Activated CD8-positive, alpha-beta memory T cell treated with anti-CD3 and anti-CD28 coated beads for 1 hour (primary cell): ENCODE measurements at places on chromosomes 7 and 10.

DNA sequence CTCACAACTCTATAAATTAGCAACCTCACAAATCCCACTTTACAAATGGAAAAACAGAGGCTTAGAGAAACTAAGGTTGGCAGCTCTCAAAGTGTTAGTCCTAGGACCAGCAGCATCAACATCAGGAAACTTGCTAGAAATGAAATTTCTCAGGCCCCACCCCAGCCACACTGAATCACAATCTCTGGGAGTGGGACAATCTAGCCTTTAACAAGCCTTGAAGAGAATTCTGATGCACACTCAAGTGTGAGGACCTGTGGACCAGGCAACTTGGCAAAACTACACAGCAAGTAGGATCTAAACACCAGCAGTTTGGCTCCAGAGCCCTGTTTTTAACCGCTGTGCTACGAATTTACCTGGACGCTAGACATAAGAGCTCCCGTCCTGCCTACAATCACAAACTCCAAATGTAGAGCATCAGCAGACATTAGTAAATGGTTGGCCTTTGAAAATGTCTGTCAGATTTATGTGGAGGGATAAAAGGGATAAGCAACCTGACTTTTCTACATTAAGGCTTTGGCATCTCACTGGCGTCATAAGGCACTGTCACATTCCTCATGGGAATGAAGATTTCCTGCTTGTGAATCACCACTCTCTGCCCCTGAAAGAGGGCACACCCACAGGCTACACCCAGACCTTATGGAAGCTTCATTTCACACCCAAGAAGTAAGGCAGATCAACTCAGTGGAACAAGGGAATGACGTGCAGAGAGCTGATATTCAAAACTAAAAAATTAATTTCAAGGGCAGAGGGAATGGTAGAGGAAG, 34.5 kb downstream of the PPP1R3C start:
- no peak for DNase-seq

DNA sequence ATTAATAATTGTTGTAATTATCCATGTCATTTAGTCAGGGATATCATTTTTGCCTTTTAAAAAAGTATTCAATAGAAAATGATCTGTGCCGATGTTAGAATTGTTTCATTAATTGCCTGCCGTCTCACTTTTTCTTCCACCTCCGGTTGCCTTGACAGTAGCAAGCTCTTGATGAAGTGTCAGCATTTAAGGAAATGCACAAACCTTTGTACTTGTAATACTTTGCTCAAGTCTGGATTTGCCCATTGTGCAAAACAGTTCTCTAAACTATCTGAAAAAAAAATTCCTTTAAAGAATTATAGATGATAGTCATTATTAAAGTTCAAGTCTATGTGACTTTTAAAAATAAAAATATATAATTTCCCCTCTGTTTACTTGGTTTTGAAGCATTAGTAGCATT, 619.7 kb downstream of the GATA3 start:
- no peak for DNase-seq

DNA sequence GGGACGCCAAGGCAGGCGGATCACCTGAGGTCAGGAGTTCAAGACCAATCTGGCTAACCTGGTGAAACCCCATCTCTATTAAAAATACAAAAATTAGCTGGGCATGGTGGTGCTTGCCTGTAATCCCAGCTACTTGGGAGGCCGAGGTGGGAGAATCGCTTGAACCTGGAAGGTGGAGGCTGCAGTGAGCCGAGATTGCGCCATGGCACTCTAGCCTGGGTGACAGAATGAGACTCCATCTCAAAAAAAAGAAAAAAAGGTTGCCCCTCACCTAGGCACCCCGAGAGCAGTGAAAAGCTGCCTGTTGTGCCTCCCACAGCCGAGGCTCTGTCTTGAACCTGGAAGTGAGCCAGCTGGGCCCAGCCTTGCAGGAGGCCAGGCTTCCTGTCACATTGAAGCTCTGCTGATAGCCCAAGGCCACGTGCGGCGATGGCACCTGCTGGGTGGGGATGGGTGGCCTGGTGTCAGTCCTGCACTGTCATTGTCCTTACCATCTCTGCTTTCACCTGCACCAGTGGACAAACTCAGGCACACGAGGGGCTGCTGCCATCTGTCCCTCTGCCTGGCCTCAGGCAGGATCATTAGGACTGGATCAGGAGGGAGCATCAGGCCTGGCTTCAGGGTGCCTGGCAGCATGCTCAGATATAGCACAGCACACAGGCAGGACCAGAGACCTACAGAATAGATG, 37.8 kb downstream of the DNAJB12 start:
- DNase-seq, result no peak

DNA sequence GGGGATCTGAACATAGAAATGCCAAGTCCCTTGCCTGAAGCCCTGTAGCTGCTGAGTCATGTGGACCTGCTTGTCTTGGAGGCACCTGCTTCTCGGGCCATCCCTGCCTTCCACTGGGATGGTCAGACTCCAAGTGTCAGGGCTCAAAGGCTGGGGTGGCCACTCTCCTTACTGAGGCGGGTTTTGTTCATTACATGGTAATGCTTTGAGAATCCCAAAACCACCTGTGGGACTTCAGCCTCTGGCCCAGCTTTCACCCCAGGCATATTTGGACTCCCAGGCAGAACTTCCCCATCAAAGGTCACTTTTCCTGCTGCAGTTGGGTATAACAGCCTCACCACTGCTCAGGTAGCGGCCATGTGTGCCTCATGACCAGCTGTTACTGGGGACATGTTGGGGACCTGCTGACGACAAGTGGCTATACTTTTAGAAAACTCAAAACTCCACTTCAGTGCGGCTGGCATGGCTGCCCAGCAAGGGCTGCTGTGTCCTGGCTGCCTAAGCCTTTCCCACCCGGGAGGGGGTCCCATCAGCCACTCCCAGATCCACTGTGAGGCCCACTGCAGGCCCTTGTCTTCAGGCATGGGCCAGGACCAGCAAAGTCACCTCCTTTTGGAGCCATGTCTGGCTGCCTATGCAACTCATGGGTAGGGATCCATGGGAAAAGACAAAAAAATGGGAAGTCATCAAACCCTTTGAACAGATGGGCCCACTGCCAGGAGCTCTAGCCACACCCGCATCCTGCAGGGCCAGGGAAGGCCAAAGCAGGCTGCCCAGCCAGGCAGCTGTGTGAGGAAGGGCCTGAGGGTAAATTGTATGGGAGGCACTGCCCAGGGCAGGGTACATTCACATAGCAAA, 96.7 kb downstream of the ARHGAP22 start:
- no peak for DNase-seq

- no peak for DNase-seq
Measured at GRCh38 chr7:99014113-99014985, 129.6 kb downstream of the SMURF1 start.

DNA sequence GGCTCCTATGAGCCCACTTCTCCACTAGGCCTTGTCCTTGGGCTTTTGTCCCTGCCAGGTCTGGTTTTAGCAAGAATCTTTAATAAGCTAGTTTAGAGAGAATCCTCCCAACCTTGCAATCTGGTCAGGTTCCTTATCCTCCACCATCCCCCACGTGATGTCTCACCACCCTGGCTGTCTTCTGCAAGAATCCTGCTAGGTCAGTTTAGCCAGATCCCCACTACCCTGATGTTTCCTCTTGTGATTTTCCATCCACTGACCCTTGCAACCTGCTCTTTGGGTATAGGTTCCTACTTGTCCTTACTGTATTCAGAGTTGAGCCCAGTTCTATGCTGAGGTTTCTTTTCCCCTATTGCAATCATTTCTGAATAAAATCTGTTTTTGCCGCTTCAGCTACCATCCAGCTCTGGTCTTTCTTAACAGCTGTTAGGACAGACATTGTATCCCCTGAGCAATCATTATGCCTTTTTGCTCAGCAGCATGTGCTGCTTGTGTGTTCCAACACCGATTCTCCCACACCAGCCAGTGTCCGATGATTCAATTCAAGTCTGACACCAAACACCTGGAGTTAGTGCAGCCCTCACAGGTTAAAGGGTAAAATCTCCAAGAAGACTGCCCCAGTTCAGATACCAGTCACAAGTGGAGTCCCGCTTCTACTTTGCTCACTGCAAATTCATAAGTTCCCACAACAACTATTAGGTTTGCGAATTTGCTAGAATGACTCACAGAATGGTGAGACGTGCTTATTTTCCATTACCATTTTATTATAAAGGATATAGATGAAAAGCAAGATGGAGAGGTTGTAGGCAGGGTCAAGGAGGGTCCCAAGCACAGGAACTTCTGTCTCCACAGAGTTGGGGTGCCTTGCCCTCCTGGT, 62.2 kb upstream of the ADCY1 start:
- DNase-seq, result no peak

DNA sequence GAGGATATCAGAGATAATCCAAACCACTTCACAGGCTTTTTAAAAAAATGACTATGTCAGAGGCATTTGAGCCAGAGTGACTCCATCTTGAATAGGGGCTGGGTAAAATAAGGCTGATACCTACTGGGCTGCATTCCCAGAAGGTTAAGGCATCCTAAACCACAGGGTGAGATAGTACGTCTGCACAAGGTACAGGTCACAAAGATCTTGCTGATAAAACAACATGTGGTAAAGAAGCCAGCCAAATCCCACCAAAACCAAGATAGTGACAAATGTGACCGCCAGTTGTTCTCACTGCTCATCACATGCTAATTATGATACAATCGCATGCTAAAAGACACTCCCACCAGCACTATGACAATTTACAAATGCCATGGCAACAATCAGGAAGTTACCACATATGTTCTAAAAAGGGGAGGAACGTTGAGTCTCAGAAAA, 177.5 kb downstream of the RAPGEF5 start:
- no peak for DNase-seq

GRCh38 chr7:88480271-88480670, 173.6 kb upstream of the STEAP4 start:
- DNase-seq, result no peak

- no peak for DNase-seq
Measured at GRCh38 chr7:22671177-22671879, 55.7 kb upstream of the IL6 start.

DNA sequence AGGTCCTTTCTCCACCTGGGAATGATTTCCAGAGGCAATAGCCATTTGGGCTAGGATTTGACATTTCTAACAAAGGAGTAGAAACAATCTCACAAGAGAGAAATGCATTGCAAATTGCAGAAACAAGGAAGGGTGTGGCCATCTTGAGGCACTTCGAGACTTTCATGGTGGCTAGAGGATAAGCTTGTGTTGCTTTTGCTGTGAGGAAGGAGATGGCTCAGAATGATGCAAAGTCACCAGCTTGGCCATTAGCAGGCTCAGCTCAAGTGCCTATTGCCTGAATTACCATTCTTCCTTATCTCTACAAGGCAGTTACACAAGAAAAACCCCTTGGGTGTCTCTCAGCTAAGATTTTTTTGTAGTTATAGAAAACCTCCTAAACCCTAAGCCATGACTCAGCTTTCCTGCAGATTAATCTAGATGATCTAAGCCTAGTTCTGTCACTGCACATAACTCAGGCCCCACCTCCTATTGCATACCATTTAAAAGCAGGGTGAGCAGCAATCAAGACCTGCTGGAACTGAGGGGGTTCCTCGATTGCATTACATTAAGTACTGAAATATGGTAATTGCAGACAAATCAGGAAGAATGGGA, 683.1 kb downstream of the NRG3 start:
- DNase-seq, result no peak

DNA sequence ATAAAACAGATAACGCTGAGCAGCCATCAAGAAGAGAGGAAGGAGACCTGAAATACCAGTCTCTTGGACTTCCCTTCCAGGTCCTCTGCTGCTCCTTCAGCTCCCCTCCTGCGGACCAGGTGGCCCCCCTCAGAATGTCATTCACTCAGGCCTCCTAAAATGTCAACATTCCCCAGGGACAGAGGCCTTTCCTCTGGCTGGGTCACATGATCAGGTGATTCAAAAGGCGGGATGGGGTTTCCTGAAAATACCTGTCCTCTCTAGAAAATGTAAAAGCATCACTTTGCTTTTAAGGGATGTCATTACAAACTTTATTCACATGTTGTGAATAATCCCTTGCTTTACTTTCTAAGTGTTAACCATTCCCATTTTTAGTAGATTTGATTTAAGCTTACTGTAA, 311.1 kb downstream of the INHBA start:
- no peak for DNase-seq

DNA sequence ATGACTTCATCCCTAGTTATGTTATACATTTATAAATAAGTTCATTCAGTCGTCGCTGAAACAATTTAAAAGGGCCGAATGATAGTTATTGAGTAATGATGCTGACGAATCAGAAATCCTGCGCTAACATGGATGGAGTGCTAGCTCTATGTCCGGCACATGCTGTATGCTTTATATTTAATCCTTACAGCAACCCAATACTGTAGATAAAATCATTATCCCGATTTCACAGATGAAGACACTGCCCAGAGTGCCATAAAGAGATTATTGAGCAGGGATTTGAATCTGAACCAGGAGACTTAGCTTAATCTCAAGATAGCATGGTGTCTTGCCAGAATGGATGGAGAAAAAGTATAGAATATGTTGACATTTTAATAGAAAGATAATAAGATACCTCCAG, 1.1 kb upstream of the ICA1 start:
- no peak for DNase-seq

GRCh38 chr10:67098461-67098860, 172.6 kb downstream of the LRRTM3 start:
- DNase-seq, result no peak

DNA sequence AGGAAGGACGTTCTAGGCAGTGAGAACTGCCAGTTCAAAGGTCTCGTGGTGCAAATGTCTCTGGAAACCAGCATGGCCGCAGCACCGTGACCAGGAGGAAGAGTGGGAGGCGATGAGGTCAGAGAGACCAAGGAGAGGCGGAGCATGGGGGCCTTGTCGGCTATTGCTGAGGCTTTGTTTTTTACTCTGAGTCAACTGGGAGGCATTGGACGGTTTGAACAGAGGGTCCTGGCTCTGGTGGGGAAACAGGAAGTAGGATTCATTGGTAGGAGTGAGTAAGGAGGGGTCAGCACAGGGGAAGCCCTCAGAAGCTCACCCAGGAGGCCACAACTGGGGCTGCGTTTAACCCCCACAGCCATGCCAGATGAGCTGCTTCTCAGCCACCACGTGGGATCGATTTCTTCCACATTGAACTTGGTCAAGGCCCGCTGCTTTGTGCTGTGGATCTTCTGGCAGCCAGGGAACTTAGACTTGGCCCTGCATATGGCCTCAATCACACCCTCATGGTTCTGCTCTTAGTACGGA, 22.2 kb upstream of the SH2B2 start:
- no peak for DNase-seq

DNA sequence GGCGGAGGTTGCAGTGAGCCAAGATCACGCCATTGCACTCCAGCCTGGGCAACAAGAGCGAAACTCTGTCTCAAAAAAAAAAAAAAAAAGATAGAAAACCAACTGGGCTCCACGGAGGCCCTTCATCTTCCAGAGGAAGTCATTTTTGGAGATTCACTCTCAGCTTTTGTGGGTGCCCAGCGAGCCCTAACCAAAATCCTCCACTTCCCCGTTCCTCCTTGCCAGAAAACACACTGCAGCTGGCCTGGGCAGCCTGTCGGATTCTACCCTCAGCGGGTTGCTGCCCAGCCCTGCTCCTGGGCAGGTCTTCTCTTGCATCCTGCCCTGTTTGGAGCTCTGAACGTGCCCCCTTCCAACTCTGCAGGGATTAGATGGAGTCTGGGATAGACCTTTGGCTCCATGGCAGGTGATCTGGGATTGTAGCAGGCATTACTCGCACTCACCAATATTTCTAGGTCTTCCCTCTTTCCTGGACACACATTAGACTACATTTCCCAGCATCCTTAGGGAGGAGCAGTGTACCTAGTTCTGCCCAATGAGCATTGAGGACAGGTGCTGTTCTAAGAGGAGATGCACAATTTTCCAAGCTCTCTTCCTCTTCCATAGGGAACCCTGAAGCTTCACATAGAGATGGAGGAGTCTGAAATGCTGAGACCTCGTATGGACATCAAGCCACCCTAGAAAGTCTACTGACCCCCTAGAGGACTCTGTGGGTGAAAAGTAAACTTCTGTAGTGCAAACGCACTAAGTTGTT, 4.6 kb downstream of the GRID2IP start:
- no peak for DNase-seq
